ENCODE measurements at places on chromosomes 3 and 15.

GRCh38 chr15:47689660-47690059 is 27.6 kb upstream of the SEMA6D start:
- DNase-seq: no peak

DNA sequence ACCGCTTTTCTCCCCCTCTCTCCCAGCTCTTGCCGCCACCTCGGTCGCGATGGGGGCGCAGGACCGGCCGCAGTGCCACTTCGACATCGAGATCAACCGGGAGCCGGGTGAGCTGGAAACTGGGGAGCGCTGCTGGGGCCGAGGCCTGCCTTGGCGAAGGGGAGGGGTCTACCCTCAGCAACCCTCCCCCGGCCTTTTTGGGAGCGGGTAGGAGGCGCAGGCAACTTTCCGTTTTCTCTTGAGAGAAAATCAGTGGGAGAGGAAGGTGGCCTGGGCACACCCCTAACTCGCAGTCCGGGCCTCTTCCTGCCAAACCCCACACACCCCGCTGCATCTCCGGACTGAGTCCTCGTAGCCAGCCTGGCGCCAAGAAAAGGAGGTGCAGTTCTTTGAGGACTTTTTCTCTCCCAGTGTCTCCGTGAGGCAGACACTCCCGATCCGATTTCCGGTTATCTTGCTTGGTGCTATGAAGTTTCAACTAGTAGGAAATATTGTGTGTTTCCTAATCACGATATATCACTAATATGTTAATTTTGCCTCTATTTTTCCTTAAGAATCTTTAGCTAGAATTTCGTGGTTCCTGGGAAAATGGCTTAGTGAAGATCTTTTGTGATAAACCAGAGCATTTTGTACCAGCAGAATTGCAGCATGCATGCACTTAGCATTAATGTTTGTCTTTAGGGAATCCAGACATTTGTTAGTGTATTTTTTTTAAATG is 631 bp downstream of the NKTR start:
- DNase-seq: peak; percentile 43

- no peak for DNase-seq
These were observed 27.9 kb upstream of the PRTG start for GRCh38 chr15:55770806-55771205.

DNA sequence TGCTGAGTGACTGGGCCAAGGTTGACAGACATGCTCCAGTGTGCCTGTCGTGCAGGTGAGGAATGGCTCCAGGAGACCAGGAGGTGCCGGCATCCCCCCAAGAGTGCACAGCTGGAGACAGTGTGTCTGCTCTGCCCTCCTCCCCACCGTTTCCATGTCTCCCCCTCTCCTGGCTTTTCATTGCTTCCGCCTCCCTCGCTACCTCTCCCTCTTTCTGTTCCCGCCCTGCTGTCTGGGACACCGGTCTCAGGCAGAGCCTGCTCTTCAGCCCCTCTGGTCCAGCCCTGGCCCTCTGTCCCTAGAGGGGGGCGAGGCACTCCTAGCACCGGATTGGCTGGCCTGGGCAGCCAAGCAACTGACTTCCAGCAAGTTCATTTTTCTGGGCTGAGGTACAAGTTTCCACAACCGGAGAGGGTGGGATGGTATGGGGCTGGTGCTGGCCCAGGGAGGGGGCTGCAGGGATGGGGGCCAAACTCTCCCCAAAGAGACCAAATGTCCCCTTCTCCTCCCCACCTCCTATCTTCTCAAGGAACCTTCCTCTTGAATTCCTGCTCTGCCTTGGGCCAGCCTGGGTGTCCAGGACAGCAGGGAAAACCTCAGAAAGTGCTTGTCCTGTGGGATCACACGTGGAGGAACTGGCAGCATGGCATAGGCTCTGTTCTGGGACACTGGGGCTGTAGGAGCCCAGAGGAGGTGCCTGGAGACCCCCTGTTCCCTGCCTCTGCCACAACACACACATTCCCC is 32.6 kb downstream of the PRKCD start:
- no peak for DNase-seq

- DNase-seq: no peak
These were observed 17.7 kb upstream of the NR2F2 start for GRCh38 chr15:96312641-96313335.

- DNase-seq: no peak
These were observed 8.5 kb upstream of the MUC4 start for GRCh38 chr3:195820186-195820585.

DNA sequence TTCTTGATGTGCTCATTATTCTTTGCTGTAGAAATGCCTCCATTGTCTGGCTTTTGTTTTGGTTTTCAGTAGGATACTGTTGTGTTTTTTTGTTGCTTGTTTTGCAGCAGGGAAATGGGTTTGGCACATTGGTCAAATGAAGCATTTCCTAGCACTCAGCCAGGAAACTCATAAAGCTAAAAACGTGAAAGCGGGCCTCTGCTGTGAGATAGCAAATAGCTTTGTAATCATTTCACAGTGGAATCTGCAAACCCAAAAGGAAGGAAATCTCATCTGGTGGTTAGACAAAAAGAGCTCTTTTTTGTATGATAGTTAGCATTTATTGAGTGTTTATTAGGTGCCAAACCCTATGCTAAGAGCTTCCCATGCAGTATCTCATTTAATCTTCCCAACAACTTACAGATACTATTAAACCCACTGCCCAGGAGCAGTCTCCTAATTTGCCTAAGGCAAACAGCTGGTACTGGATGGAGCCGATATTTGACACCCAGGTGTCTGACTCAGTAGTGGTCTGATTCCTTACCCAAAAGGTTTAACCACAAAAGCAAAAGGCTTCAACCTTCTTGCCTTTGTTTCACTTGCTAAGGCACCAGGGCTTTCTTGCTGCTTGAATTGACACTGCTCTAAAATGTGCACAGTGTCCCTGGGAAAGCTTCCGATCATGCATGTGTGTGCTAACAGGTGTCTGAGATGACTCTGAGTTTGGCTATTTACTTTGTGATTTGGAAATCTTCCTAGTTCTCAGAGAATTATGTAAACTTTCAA is 527.9 kb upstream of the MDFIC2 start:
- DNase-seq: no peak

- DNase-seq: no peak
These were observed 8.9 kb downstream of the MUC4 start for GRCh38 chr3:195802795-195803194.

DNA sequence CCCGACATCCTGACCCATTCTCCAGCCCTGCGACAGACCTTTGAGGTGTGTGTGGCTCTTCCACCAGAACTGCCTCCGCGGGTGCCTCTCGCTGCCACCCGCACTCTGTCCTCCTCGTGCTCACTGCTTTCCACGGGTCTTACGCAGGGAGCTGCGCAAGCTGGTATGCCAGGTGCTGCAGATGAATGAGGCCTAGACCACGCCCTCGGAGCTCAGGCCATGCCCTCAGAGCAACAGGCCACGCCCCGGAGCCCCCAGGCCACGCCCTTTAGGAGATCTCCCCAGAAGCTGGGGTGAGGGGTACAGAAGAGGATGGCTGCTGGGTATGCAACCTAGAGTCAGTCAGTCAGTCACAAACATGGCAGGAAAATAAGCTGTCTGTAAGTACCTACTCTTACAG is 300.3 kb downstream of the GABRG3 start:
- DNase-seq: no peak

- no peak for DNase-seq
These were observed 27.8 kb downstream of the IL5RA start for GRCh38 chr3:3082234-3082924.

GRCh38 chr15:58486062-58486461 is 54.3 kb downstream of the LIPC start:
- no peak for DNase-seq

DNA sequence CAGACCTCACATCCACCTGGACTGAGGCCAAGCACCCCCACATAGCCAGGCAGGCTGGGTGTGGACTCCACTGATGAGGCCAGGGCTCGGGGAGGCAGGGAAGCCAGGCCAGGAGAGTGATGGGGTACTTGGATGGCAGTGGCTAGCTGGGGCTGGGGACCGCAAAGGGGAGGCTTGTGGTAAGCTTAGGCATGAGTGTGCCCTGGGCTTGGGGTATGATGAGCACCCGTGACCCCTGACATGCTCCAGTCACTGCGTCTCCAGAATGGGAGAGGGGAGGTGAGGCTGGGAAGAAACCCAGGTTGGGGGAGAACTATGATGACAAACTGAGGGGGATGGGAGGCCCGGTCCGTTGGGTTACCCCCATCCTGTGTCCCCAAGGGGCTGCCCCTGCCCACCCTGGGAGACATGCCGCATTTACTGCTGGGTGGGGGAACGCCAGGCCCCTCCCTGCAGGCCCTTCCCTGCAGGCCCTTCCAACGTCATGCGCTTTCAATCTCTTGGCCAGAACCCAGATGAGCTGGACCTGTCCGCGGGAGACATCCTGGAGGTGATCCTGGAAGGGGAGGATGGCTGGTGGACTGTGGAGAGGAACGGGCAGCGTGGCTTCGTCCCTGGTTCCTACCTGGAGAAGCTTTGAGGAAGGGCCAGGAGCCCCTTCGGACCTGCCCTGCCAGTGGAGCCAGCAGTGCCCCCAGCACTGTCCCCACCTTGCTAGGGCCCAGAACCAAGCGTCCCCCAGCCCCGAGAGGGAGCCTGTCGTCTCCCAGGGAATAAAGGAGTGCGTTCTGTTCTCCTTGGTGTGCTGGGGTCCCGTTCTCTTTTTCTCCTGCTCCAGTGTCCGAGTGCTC is 34.1 kb downstream of the TSPAN3 start:
- DNase-seq: no peak

DNA sequence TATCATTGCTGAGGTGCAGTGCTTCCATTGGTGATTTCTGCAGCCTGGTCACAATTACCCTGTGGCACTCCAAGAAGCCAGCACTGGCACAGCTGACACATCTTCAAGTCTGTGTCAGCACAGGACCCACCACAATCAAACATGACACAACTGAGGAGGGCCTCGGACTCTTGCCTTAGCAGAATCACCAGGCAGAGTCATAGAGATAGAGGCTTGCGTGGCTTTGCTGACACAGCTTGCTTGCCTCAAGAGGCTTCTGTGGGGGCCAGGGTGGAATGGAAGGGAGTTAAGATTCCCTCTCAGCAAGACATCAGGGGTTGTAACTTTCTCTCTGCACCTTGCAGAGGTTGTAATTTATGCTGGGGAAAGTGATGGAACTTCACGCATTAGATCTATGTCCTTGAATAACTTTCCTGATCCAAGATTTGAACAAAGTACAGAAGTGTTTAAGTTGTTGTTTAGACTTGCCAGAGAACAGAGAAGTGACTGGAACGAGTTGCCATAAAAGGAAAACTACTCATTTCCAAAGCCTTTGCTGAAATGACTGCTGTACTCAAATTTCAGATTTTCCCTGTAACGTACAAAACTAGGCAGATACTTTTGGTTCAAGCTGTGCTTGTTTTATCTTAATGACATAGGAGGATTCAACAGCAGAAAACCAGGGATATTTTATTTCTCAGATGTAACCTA is 170.7 kb downstream of the DIPK2A start:
- DNase-seq: no peak

DNA sequence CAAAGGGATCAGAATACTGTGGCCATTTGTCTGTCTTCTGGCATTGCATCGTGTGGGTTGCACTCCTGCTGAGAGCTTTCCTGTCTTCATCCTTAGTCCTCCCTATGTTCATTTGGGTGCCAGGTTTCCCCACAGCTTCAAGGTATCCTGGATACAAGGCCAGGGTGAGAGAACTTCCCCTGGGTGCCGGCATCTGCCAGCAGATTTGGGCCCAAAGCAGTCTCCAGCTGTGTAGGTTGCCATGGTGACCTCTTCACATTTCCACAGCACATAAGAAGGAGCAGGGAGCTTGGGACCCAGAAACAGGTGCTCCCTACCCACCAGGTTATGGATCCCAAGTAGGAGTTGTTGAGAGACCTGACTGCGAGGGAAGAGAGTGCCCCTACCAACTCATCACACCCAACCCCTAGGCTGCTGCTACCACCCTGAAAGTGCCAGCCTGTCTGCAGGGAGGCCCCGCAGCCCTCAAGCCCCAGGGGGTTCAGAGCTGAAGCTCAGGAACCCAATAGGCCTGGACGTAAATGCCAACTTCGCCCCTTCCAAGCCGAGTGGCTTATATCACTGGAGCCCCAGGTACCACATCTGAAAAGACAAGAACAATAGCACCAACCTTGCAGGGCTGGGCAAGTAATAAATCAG is 19.9 kb downstream of the TTC21A start:
- no peak for DNase-seq

DNA sequence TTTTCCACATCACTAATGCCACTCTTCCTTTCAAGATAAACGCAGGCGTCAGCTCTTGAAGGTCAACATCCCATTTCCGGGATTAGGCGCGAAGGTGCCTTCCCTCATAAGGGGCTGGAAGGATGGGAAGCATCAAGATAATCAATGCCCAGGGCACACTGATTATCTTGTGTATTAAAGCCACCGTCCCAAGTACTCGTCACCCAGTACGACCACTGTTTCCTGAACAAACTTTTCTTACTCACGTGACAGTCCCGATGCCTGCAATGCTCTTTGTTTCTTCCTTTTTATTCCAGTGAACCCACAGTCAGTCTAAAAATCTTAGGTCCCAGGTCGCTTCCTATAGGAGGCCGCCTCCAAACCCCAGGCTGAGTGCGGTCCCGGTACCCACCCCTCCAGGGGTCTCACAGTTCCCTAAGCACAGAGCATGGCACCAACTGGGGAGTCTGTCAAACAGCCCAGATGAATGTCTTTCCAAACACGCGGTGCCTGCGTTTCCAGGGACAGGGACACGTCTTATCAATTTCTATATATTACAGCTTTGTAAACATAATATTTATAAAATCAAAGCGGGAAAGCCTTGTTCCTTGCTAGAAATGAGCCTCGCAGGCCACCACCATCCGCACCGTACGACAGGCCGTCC is 589 bp downstream of the ANAPC13 start:
- DNase-seq: no peak

GRCh38 chr3:56748663-56749231 is 53.0 kb downstream of the ARHGEF3 start:
- no peak for DNase-seq

DNA sequence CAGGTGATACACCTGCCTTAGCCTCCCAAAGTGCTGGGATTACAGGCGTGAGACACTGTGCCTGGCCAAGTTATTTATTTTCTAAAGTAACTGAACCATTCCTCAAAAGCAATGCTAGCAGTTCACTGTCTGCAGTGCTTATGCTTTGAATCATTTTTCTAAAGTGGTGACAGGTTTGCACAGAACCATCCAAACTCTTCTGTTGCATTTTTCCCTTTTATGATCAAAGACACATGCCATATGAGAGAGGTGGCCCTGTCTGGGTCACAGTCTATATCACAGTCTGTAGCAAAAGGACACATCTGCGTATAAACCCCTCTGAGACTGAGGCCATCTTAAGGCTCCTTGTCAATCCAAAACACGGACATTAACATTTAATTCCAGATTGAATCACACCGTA is 17.2 kb downstream of the CDCP1 start:
- no peak for DNase-seq

DNA sequence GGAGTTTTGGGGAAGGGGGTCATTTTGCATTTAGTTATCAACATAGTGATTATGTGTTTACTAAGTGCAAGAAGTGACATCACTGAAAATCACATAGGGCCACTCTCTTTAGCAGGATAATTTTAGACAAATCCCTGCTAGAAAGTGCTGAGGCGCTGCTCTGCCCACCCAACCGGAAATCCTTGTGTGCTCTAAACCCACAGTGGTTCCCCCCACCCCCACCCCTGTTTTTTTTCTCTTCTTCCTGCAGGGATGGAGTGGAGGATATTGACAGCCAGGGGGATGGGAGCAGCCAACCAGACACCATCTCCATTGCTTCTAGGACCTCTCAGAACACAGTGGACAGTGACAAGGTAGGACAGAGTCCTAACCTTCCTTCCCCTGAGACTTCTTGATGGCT is 234.2 kb upstream of the UMPS start:
- no peak for DNase-seq

Measured in CD4-positive, alpha-beta T cell treated with Interleukin-6 at 100 ng/mL for 8 hours (primary cell).